ENCODE measurements at places on chromosomes 16 and 17. TPM values are rescaled to one million over a fixed set of nuclear protein-coding genes. Genes with fewer than 3 reads are reported as not detected.

Gene ATP2A3
- total RNA-seq, result 2.4 TPM

Gene SPN
- not detected for total RNA-seq

Gene CRYBA1
- total RNA-seq, result not detected

Gene PTGES3L
- total RNA-seq, result 0.23 TPM

Gene TACO1
- 14.1 TPM for total RNA-seq

Gene PRSS22
- not detected for total RNA-seq

Gene EVI2A
- total RNA-seq, result 1.4 TPM

Gene SKAP1
- total RNA-seq, result not detected

Gene SNAI3
- total RNA-seq, result 0.23 TPM
